Fibroblast of the aortic adventitia (primary cell): ENCODE measurements at places on chromosomes 2 and 18. TPM values are rescaled to one million over a fixed set of nuclear protein-coding genes. Genes with fewer than 3 reads are reported as not detected.
A peak's percentile ranks its signal among the peaks of the same experiment; 100 is the strongest.

- DNase-seq: no peak
Observed at GRCh38 chr18:8631265-8631664, 22.0 kb downstream of the RAB12 start.

DNA sequence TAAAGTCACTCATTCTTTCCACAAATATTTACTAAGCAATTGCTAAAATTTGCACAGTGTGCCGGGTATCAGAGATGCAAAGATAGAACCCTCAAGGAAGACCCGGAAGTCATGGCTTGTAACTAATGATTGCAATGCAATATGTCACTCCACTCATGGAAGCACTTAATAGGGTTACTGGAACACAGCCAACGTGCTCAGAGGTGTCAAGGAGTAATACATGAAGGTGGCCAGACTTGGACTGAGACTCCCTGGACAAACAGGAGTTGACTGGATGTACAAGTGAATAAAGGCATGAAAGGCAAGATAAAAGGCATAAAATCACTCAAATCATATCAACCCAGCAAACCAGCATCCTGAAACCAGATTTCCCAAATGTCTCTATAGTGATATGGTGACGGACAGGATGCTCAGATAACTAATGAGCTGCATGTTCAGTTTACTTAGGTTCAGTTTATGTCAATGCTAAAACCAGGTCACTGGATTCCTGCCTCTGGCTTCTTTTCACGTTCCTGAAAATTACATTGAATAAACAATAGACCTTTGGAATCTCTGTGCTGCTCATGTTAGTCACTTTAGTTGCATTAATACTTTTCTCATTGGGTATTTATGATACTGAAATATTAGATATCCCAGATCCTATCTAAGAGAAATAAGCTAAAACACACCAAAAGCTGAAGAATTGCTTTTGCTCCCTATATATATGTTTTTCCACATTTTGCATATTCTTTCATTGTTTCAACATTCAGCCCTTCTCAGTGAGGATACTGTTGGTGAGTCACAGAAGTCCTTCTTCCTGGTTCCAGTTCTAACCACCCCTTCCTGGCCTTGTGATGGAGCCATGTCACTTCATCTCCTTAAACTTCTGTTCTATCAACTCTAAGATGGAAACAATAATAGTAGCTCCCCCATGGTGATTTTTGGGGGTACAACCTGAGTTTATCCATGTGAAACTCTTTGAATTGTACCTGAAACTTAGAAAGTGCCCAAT is 688.9 kb upstream of the ID2 start:
- DNase-seq: peak; percentile 40

- no peak for DNase-seq
Observed at GRCh38 chr18:58080451-58080850, 36.4 kb downstream of the NEDD4L start.

DNA sequence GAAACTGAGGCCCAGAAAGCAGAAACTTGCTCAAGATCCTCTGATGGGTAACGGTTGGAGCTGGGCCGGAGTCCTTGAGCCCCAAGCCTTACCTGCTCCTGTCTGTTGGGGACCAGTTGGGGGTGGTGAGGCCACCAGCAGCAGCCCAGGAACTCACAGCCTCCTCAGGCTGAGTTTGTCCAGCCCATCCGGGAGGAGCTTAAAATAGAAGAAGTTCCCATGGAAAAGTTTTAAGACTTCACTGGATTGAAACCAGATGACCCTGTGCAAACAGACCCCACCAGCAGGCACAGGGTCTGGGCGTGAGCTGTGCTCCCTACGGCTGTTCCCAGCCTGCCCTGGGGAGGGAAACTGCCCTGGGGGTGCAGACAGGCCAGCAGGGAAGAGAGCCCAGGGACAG is 40.6 kb upstream of the FOSL2 start:
- DNase-seq: no peak

DNA sequence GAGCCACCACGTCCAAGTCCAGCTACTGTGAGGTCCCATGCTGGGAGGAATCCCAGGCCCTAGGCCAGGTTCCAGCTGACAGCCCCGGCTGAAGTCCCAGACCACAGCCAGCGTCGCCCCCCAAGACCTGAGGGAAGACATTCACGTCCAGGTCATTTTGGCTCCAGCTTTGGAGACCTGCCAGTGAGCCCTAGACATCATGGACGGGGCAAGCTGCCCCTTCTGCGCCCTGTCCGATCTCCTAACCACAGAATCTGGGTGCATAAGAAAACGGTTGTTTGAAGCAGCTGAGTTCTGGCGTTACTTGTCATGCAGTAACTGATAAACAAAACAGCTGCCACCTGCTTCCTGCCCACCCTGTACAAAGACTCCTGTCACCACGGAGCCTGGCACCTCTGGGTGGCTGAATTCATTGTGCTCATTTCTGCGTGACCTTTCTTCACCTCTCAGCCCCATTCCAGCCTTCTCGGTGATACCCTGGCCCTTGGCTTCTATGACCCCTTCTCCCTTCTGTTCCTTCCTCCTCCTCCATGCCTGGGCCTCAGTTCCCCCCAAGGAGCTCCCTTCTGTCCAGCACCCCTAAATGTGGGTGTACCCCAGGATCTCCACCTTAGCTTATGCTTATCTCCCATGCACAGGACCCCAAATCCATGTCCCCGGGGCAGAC is 72.6 kb upstream of the SMAD7 start:
- no peak for DNase-seq

DNA sequence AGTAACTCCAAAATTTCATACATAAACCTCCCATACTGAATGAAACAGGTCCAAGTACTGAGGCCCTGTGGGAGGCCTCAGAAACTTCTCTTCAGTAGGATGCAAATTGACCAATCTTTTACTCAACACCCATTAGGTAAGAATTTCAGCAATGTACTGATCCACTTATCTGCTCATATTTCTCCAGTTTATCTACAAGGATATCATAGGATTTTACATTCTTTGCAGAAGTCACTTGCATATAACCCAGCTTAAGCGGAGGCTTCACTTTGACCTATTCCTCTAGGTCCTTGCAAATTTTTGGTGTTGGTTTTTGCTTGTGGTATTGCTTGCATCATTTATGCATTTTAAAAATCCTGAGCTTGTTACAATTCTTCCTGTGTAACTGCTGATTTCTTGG is 28.8 kb upstream of the SLC3A1 start:
- no peak for DNase-seq

GRCh38 chr18:6605115-6605869 is 124.2 kb upstream of the ARHGAP28 start:
- DNase-seq: no peak

DNA sequence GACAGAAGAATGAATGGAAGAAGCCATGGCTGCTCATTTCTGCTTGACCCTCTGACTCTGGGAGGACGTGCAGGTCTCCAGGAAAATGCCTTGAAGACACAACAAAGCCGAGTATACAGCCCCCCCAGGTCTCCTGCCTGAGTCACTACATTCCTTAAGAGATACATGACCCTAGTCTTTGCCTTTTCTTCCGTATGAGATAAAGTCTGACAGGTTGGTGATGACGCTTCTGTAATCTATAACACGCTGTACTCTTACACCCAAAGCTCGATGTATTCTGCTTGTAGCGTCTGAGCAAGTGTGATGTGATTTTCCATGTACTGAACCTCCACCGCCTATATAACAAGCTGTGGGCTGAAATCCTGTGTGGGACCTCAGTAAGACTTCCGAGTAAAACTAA is 77.3 kb downstream of the KCTD1 start:
- DNase-seq: no peak

B4GALT6 gene
- 1.9 and 6.3 TPM in 2 replicates for total RNA-seq

MCM6 gene
- 13.2 and 39.1 TPM in 2 replicates for total RNA-seq

- peak; percentile 26 for DNase-seq
Observed at GRCh38 chr2:96591054-96591453, 47.1 kb downstream of the KANSL3 start.

NTSR2 gene
- total RNA-seq: not detected in 2 replicates

DNA sequence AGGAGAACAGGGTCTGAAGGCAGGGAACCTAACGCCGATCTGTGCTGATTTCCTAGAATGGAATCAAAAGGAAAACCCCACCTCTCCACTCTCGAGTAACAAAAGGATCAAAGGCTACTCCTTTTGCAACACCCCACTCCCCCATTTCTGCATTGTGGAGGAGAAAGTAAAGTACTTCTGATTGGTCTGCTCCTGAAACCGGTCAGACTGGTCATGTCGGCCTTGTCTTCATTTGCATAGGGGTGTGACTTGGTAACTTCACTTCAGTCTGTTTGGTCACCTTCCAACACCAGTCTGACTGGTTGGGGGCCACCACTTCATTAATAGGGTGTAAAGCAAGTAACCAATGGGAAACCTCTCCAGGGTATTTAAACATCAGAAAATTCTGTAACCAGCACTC is 771.9 kb downstream of the ERBB4 start:
- no peak for DNase-seq

DNA sequence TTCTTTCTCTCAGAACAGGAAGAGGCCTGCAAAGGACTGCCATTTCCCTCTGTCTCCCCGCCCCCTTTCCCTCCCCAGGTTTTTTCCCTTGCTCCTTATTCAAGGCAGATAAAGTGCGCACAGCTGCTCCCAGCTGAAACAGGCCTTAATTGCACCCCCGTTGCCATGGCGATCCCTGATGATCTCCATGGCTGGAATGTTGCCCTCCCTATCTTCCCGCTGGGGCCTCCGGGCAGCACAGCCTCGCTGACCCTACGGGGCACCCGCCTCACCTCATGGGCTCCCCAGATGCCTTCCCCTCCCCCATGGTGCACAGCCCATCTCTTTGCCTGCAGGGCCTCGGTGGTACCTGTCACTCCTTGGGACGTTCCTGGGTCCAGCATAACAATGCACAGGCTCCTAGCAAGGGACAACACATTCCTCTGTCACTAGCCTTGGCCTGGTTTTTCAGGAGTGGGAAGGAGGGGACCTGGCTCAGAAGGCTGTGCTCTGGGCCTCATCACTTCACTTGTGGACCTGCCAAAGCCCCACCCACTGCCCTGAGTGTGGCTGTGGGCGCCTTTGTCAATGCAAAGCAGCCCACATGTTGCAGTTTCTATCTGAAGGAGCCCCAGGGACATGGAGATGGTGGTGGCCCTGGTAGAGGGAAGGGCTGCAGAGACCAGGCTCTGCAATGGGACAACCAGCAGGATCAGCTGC is 115.0 kb downstream of the CELF4 start:
- DNase-seq: no peak

- DNase-seq: no peak
Observed at GRCh38 chr2:25328152-25329085, 13.3 kb downstream of the DNMT3A start.

GRCh38 chr2:70103531-70104061 is 16.3 kb downstream of the PCBP1 start:
- DNase-seq: no peak

DNA sequence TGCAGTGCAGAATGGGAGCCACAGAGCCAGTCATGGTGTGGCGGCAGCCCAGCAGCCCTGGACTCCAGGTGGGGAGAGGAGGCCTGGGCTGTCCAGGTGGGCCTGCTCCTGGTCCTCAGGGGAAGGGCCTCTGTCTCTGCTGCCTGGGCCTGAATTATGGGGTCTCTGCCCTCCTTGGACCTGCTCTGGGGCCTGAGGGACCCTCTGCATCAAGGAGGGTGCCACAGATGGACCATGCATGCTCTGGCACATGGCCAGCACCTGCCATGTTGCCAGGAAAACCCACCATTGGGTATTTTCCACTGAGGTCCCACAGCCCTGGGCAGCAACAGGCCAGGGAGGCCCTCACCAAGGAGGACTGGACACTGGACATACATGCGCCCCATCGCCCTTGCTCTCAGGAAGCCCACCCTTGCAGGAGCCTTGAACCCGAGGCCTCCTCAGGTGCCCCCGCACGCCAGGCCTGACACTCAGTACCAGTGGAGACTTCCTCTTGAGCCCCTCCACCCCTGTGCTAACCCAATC is 107.1 kb downstream of the NDUFA10 start:
- no peak for DNase-seq

CDH7 gene
- not detected in 2 replicates for total RNA-seq

GRCh38 chr2:70726947-70727725 is 40.9 kb downstream of the ADD2 start:
- peak; percentile 6 for DNase-seq

DNA sequence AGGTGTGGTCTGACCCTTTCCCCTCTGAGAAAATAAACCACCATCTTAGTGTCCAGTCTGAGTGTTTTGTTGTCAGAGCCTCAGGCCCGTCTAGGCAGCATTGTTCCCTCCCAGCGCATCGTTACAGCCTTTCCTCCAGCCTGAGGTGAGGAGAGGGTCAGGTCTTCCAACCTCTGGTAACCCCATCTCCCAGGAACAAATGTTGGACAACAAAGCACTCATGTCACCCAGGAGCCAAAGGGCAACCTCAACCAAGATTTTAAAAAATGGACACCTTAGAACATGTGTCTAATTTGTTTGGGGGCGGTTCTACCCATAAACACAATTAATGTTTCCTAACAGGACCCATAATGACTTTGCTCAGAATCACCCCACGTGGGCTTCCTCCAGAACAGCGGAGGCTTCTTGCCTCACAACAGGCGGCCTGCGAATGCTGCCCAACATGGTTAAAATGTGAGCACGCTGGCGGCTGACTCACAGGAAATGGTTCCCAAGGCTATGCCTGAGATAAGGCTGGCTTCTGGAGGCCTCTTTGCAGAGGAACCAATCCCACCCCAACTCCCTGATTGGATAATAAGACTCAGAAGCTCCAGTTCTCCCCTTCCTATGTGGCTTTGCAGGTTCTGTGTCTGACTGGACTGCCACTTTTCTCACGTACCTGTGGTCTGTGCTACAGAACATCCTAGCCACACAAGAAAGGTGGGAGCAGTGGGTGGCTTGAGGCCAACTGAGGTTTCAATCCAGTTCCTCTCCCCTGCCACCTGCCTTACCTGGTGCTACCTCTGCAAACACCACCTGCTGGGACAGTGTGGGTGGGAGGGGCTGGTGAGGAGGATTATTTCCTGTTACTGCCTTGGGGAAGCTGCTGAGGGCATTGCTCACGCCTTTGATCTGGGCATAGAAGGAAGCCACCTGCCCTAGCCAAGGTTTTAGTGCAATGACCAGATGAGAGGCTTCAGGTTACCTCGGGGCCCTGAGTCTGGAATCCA is 108.8 kb downstream of the B3GNT2 start:
- DNase-seq: peak; percentile 63

DNA sequence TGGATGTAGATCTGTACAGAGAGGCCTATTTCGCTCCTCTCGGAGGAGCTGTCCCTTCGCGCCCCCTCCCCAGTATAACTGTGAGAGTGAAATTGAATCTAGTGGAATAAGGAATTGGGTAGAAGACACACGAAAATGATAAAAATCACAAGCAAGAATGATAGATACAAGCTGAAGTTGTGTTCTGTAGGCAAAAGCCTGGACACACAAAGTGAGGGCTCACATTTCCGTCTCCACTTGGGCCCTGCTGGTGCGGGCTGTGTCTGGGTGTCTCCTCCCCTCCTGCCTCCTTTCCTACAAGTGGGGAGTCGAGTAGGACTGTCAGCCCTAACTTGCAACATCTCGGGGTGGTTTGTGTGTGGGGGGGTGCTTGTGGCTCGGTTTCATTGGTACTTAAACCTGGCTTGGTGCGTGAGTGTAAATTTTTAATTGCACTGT is 457 bp upstream of the SP9 start:
- DNase-seq: no peak

TCF23 gene
- total RNA-seq: 2.3 TPM in 1 of 2 replicates, not detected in the other

DNA sequence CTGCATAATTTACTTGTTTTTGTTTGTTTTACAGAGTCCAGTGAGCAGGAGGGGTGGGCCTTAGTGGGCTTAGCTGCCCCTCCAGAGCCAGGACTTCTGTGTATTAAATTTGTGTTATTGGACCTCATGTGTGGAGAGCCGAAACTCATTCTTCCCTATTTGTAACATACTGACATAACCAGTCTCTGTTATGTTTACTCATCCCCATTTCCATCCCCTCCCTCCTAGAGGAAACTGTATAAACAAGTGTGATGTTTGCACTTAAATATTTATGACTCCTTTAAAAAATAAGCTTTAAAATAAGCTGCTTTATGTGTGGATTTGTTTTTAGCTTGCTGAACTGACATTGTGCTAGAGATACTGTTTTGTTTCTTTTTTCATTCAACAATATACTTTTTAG is 13.8 kb downstream of the ZNF512 start:
- no peak for DNase-seq
